Pons (tissue), 1 donor: ENCODE measurements at places on chromosomes 11 and 22.
A peak's percentile ranks its signal among the peaks of the same experiment; 100 is the strongest.

GRCh38 chr11:119371778-119372182 is 9.7 kb downstream of the USP2 start:
- DNase-seq, result peak; percentile 80

DNA sequence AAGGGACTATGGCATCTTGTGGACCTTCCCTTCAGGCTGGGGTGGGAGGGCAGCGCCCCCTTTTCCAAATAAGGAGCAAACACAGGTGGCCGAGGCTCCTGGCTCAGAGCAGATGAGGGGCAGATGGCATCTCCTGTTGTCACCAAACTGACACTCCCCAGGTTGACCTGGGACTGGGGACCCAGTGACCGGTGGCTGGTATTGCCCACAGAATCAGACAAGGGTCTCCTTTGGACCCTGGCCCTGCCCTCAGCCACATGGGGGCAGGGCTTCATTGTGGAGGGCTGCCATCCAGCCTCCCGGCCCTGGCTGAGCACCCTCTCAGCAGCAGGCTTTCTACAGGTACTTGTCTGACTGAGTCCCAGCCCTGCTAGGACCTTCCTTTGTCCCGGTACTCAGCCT is 842 bp upstream of the SIGIRR start:
- no peak for DNase-seq

DNA sequence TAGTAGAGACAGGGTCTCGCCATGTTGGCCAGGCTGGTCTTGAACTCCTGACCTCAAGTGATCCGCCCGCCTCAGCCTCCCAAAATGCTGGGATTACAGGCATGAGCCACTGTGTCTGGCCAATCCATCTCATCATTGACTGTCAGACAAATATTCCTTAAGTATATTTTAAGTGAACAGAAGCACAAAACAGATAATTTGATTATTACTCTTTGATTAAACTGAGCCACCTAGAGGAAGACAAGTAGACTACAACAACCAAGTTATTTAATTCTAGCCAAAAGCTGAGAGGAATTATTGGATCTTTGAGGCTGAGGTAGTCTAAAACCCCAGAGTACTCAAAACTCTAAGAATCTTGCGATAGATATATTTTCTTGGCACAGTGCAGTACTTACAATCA is 1.2 kb downstream of the ACRV1 start:
- no peak for DNase-seq

DNA sequence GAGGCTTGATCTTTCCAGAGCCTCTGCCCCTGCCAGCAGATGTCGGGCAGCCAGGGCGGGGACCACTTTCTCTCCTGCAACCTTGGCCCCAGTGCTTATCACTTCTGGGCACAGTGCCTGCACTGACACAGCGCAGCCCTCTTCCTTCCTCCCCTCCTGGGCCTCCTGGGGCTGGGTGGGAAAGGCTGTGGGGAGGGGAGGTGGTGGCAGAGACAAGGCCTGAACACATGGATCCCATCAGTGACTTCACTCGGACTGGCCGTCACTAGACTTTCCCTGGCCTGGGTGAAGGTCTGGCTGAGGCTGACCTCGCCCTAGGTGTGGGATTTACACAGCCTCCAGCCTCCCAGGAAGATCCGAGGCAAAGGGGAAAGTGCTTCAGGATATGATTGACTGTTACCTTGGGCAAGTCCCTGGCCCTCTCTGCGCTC is 68.1 kb downstream of the LRRC32 start:
- DNase-seq, result no peak

- no peak for DNase-seq
These were observed 188.9 kb upstream of the SESN3 start for GRCh38 chr11:95419915-95420314.

- no peak for DNase-seq
These were observed 668.9 kb downstream of the METTL15 start for GRCh38 chr11:28777126-28777525.

DNA sequence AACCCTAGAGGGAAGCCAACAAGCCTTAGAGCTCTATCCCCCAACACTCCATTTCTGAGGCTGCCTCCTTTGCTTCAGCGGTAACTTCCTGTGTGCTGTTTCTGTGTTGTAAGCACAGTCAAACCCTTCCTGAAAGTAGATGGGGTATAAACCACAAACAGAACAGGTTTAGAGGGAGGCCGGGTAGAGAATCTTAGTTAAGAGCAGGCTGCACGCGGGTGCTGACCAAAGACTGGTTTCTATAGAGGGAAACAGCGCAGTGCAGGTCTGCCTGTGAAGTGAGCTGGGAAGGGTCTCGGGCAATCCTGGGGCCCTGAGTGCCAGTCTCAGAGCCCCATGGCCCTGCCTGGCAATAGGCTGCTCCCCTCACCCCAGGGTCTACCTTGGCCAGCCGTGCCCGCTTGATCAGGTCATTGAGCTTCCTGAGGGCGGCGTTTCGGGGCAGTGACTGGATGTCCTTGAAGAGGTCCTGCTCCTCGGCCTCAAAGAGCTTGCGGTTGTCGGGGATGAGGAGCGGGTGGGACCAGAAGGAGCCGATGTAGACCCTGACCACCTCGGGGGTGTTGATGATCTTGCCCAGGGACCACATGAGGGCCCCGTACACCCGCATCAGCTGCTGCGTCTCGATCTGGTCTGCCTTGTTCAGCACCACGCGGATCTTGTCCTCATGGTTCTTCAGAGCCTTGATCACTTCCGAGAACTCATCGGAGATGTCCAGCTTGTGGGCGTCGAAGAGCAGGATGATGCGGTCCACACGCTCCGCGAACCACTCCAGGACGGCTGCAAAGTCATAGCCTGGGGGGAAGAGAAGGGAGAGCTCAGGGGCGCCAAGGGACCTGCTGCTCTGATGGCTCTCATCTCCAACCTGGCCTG is 15.3 kb upstream of the CDC42BPG start:
- DNase-seq, result no peak

DNA sequence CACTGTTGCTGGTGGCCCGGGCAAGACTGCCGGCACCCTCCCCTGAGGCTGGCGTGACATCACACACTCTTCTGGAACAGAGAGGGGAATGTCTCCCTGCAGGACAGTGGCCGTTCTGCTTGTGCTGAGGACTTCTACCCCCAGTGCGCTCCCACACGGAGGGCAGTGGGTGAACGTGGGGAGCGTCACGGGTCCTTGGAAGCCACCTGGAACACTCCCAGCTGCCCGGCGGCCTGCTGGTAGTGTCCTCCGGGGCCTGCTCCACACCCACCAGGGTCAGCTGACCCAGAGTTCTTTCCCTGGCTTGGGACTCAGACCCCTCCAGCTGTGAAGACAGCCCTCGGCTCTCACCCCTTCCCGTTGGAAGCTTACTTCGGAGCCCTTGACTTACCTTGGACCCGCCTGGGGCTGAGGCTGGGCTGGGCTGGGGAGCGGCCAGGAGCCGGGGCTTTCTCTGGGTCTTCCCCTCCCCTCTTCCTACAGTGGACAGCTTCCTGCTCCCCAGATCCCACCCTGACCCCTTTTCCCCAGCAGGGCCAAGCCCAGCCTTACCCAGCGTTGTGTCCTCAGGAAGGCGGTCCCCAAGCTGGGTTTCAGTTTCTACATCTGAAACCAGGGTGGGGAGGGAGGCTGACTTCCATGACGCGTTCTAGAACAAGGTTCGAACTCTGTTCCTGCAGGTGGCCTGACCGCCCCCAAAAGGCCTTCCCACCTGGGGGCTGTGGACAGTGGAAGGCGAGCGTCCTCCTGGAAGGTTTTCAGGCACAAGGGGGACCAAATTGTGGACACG is 14.8 kb upstream of the GAL start:
- no peak for DNase-seq

- DNase-seq, result no peak
These were observed 433.3 kb upstream of the CHORDC1 start for GRCh38 chr11:90656171-90656570.

- DNase-seq, result peak; percentile 86
These were observed 5.4 kb upstream of the VPS51 start for GRCh38 chr11:65090628-65091027.

GRCh38 chr22:50568626-50569025 is 5.9 kb upstream of the SYCE3 start:
- DNase-seq, result no peak

DNA sequence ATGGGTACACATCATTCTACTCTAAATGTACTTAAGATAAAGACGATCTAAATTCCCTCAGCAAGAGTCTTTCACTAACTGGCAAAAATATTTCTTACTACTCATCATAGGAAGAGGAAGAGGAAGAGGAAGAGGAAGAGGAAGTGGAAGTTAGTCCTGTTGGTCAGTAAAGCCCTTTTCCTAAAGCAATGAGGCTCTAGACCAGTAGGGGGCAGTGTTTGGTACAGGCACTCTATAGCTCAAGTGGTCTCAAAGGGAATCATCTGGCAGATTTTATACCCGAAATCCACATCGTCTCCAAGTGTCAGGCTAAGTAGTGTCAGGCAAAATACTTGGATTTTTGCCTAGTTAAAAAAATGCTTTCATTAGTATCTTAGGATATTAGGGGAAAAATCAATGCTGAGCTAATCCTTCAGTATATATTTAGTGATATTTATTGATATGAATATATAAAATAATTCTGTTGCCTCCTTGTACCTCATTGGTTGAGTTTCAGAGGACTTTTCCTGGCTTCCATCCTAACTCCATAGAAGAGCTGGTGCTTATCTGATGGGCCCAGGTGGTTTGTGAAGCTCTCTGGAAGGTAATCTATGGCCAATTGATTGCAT is 7.7 kb downstream of the BLID start:
- peak; percentile 85 for DNase-seq

- DNase-seq, result no peak
These were observed 24.2 kb upstream of the PPARA start for GRCh38 chr22:46125816-46126765.

DNA sequence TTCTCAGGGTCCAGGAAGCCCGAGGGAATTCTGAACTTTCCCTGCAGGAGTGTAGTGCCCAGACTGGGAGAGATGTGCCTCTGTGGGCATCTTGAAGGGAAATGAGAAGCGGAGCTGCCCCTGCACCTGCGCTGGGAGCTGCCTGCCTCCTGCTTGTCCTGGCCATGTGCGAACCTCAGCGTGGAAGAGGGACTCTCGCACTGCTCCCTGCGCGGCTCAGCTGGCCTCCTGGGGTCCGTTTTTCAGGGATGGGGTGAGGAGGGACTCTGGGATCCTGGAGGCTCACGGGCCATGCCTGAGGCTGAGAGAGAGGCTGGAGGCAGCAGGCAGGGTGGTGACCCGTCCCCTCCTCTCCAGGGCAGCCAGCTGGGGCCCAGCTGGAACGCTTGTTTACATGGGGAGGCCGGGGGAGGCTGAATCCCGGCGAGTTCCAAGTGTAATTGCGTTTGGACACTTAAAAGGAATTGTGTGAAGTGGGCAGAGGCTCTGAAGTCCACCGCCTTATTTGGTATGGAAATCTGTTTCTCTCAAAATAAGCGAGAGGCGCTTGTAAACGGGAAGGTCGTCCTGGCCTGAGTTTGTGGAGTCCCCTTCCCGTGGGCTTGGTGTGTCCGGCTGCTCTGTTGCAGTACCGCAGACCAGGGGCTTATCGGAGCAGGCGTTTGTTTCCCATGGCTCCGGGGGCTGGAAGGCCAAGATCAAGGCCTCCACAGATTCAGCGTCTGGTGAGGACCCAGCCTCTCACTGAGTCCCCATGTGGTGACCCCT is 1.2 kb upstream of the MRGPRF start:
- DNase-seq, result no peak

DNA sequence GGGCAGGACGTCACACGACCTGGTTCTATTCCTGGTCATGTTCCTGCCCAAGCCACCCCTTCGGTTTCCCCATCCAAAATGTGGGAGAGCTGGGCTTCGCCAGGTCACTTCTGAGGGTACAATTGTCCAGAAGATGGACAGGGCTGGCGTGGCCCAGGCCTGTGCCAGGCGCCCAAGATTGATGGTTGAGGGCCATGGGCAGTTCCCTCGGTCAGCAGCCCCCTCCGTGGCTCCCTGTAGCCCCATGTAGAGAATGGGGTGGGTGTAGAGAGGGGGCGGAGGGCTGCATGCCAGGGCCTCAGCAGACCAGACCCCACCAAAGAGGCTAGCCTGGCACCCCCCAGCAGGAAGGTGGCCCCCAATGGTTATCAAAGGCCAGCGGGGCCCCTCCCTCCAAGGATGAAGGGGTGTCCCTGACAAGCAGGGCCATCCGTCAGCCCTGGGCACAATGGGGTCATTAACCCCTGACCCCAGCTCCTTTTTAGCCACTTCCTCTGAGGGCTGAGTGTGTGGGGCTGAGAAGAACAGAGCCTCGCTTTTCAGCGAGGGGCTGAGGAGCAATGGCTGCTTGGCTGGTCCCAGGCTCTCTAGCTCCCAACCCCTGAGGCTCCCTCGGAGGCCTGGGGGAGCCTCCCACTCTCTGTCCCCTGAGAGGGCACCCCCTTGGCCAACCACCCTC is 11.0 kb upstream of the PICK1 start:
- DNase-seq, result peak; percentile 32

GRCh38 chr11:118660681-118661424 is 18.6 kb downstream of the TREH start:
- DNase-seq, result no peak
